ENCODE measurements at places on chromosomes 4 and X.

DNA sequence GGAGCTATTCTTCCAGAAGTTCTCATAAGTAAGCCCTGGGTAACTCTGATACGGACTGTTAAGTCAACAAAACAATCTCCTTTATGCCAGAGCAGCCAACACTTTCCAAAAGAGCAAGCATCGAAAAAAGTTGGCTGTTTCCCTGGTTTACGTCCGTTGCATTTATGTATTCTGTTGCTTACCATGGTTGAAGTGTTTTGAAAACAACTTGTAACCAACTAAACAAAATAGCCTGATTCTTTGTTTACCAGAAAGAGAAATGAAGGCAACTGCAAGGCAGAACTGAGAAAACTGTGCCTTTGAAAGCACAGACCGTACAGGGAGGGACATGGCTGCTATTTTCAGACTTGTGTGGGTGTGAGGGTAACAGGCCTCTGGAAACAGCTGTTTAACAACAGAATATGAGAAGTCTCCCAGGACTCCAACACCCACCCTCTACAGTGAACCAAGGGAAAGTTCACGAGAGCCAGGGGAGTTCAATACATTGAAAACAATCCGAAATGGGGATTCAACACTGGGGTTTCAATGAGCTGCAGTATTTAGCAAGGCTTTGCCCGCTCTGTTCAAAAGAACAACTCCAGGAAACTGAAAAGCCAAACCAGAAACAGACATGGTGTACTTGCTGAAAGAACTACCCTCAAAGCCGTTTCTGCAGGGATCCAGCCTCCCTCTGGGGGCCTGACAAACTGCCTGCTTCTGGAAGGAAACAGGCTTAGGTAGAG lies 95.8 kb upstream of the EGFL6 start:
- DNase-seq: no peak

- DNase-seq: no peak
These were observed 165 bp upstream of the PTCHD1 start for GRCh38 chrX:23334521-23334847.

DNA sequence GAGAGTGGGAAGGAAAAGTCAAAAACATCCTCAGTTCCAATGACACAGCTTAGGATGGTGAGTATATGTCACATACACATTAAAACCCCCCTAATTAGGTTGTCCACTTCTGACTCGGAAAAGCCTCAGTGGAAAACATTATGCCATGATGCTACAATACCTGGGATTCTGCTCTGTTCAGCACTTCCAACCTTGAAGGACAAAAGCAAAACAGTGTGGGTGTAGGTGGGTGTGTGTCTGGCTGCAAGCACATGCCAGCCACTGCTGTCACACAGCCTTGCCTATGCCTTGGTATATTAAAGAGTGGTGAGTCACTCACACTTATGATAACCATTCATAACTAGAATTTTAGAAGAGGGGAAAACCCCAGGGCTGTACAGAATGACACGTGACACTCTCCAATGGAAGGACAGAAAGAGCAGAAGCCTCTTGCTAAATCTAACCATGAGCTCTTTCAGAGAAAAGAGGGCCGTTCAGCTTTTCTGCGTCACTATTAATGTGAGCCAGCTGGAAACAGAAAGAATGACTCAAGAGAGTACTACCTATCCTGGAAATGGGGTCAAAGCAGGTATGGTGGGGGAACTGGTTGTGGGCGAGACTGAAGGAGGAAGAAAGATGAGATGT lies 159.6 kb downstream of the TET2 start:
- no peak for DNase-seq

DNA sequence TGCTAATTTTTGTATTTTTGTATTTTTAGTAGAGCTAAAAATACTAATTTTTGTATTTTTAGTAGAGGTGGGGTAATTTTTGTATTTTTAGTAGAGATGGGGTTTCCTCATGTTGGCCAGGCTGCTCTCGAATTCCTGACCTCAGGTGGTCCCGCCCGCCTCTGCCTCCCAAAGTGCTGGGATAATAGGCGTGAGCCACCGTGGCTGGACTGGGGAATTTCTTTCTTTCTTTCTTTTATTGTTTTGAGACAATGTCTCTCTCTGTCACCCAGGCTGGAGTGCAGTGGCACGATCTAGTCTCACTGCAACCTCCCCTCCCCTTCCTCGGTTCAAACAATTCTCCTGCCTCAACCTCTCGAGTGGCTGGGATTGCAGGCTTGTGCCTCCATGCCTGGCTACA lies 83.0 kb downstream of the FAM193A start:
- DNase-seq: no peak

DNA sequence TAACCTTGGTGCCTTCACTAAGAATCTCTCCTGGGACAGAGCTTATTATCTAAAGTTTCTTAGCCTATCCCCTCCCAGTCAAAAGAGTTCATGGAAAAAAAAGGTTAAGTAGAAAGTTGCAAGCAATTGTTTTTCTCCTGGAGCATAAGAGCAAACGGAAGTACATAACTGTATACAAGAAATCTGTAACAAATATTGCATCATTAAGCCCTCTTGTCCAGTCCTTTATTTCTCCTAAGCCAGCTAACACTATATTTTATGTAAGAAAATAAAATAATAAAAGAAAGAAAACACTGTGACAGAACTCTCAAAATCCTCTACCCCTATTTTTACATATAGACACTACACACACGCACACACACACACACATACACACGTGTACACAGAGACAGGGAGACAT lies 255.3 kb downstream of the NAF1 start:
- DNase-seq: no peak

DNA sequence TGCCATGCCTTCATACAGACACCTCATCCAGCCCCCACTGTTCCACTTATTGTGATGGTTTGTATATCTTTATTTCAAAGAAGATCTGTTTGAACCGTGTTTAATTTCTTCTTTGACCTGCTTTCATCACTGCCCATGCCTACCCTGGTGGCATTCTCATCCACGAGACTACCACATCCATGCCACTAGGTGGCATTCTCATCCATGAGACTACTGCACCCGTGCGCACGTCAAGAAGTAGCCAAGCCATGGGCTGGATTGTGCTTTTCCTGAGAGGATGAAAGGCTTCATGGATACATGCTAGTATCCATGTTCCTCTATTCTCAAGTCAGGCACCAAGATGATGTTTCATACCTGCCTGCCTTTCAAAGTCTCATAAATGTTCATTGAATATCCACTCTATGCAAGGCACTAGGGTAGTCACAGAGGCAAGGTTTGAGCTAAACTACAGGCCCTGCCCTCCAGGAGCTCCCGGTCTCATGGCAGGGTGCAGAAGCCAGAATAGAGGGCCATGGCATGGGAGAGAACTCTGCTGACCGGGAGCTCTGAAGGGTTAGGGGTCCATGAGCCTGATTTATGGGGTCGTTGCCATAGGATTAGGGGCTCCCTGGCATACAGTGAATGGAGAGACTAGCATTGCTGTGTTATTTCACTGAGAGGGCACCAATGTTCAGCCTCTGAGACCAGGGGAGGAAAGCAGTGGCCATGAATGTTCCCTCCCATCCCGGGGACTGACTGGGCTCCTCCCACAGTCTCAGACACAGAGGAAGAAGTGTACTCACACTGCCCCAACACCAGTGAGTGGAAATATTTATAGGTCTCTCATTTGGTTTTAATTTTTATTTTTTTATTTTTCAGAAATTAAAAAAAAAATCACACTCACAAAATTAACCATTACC lies 24.8 kb upstream of the EOLA2 start:
- DNase-seq: no peak

- DNase-seq: no peak
These were observed 7.0 kb downstream of the SH3BGRL start for GRCh38 chrX:81208916-81209315.

DNA sequence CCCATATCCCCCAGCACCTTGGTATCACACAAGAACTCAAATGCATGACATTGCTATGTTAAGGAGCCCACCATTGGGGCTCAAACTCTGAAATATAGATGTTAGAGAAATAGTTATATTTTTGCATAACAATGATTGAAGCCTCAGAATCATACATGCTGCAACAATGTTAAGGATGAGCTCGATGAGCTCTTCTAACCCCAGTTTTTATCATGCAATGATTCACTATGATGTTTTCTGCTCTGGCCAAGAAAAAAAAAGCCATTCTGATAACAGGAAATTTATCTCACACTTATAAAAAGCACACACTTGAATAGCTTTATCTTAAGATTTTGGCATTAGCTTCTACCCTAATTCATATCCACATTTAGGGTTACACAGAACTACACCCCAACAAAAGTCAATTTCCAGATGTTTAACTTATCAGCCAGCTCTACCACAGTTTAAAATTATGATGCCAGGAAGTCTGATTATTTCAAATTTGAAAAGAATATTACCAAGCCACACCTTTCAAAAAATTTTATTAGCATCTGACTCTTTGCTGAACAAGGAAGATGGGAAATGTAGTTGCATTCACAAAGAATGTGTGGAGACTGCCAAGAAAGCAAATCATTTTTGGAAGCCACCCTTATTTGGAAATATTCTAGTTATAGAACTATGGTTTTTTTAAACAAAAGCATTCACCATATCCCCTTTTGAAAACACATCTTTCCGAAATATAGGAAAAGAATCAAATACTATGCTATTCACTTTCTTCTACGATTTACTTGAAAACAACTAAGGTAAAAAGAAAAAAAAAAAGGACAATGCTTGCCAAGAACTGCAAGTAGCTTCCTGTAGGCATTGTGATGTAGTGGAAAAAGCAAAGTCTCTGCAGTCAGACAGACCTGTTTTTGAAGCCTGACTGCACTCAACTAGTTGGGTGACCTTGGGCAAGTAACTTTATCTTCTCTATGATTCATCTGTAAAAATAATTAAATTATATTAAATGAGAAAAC lies 100.8 kb upstream of the PLS3 start:
- no peak for DNase-seq

GRCh38 chr4:113248320-113248719 lies 198.9 kb downstream of the ANK2 start:
- DNase-seq: no peak

DNA sequence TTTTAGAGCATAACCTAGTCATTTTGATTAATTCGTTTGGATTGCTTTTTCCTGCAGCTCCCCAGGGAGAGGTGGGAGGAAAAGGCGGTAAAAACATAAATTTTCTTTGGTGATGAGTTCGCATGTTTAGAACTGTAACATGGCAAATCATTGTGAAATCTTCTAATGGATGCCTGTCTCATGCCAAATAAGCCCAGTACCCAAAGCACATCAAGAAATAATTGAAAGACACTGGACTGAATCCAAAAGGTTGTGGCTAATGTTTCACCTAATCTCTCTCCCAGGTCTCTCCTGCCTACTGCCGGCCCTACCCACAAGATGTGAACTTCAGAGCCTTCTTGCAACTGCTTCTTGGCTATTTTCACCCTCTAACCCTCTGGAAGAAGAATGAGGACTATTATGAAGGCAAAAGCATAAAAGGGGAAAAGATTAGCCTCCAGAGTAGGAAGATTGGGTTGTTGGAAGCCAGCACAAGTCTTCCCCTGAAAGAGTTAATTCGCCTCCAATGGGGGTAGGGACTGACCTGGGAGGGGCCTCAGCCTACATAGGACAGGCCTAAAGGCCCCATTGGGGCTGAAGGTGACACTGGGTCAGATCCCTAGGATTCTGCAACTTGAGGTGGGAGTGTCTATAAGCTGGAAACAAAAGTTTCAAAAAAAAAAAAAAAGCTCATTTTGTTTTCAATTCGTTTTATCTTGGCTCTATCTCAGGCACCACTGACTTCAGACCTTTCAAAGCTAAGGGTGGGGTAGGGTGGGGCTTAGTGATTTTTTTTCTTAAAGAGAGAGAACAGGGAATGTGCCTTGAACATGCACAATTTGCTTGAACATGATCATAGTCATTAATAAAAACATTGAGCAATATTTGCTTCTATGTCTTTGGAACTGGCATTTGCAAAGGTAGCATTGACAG lies 278.6 kb upstream of the KLF3 start:
- no peak for DNase-seq

DNA sequence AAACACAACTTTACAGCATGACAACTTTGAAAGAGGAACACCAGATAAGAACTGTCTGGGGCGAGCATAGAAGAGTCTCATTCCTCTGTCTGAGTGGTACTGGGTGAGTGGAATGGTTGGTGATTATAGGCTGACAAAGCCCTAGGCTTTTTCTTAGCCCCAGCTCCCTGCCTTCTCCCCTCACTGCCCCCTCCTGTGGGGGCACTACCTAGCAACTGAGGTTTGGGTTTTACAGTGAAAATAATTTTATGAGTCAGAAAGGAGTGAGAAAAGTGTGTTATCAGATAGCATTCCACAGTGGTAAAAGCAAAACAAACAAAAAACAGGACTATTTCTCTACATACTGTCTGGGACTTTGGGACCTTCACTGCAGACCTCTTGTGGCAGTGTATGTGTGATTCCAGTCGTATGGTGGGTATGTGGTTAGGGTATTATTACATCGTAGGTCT lies 10.5 kb upstream of the TMEM165 start:
- DNase-seq: no peak

GRCh38 chr4:53132132-53132891 lies 233.5 kb downstream of the SCFD2 start:
- DNase-seq: no peak

DNA sequence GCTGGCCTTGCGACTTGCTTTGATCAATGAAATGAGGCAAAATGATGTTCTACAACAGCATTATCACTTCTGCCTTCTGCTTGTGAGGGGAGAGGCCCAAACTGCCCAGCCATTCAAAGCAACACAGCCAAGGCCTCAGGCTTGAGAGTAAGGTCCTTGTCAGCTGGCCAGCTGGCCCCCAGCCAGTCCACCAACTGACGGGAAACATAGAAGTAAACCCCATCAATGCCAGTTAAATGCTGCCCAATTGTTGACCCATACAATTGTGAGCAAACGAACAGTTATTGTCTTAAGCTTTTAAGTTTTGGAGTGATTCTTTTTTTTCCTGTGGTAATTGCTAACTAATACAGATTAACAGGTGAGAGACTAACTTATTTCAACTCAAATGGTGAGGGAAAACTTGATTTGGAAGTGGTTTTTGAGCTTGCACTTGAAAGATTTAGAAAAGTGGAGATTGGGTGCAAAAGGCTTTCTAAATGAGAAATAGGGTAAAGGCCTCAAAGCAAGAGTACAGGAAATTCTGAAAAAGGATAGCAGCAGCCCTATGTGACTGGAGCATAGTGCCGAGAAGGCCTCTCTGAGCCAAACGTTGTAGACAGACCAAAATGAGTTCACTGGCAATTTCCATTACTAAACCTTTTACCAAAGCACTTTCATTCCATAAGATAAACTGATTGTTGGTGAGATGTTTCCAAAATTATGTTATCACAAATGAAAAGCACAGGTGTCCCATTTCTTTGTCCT lies 66.9 kb downstream of the ARHGEF38 start:
- DNase-seq: no peak

DNA sequence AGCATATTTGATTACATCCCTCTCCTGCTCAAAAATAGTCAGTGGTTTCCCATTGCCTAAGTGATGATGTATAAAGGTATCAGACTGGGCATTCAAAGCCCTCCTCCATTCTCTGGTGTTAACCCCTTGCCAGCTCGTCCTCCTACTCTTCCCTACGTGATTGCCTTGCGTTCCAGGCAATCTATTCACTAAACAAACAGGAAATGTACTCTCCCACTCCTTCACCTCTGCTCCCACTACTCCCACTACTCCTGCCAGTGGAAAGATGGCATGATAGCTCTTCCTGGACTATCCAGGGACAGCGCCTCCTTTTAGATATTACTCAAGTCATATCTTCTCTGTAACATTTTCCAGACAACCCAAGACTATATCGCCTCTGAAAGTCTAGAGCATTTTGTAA lies 5.8 kb downstream of the DGAT2L6 start:
- DNase-seq: no peak

- no peak for DNase-seq
These were observed 1081.9 kb downstream of the FAT4 start for GRCh38 chr4:126396703-126397102.

GRCh38 chrX:85851418-85851817 lies 195.9 kb downstream of the CHM start:
- no peak for DNase-seq
